ENCODE measurements at places on chromosomes 4 and X.
A peak's percentile ranks its signal among the peaks of the same experiment; 100 is the strongest.

GRCh38 chrX:150410513-150410912, 47.4 kb downstream of the MAMLD1 start:
- DNase-seq: no peak

DNA sequence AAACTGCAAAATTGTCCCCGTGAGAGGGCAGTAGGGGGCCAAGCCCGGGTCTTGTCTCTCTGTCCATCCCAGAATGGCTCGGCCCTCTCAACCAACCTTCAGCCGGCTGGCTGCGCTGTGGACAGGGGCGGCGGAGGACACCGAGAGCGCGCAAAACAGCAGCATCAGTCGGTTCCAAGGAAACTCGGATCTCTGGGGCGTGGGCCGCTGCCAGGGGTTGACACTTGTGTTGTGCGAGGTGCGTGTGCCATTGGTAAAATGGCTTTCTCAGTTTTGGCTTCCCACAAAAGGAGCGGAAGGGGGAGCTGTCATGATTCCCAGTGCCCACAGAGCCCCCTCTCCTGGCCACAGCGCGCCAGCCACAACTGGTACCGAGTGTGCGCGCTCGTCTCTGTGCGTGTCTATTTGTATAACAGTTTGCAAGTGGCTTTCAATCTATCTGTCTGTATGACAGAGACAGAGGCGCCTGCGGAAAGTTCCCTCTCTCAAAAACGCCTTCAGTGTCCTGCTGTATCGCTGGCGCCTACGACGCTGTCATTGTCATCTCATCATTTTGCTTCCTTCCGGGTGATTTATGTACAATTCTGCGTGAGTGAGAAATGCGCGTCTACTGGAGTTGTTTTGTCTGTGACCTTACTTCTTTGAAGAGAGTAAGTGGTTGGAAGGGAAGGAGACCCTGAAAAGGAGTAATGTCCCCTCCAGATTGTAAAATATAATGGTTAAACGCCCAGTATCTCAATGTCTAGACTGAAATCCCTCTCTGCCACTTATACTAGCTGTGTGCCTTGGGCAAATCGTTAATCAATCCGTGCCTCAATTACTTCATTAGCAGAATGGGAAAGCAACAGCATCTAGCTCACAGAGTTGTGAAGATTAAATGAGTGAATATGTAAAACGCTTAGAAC, 1.8 kb downstream of the DKK2 start:
- no peak for DNase-seq

DNA sequence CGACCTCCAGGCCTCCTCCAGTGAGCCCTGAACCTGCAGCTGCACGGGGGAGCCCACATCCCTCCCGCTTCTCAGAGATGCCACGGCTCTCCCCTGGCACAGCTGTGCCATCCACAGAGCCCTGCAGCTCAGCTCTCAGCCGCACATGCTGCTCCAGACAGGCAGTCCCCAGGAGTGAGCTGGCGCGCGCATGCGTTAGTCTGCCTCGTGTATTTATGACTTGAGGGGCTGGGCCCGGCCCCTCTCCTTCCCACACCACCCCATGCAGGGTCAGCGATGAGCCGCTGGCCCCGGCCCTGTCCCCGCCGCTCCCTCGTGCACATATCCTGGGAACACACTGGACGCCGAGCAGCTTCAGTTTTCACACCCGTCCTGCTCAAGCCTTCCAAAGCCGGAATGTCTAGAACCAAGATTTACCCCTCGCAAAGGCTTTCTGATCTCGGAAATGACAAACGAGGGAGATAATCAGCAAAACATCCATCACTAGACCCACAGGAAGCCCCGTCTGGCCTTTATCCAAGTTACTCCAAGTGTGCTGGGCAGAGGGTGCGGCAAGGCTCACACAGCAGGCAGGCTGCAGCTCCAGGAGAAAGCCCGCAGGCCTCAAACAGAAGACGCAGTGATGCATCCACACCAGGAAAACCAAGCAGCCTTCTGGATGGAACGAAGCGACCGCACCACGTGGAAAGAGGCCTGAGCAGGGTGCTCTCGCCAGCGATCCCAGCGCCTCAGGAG, 24.3 kb downstream of the GAK start:
- DNase-seq: peak; percentile 36

DNA sequence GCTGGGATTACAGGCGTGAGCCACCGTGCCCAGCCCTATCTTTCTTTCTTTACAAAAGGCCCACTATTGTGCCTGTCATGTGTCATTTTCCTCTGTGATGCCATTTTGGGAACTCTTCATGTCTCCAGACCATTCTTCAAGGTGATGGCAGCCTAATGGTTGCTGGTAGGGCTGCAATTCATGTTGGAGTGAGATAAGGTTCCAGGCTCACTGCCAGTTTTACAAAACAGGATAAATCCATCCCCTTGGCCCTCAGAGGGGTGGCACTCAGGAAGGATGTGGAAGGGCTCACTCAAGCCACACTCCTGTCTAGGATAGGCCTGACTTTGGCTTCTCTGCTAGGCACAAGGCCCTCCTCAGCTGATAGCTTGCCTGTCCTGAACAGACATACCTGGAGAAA, 3.8 kb downstream of the TCEAL9 start:
- DNase-seq: no peak

GRCh38 chrX:113124693-113125092, 284.1 kb upstream of the AMOT start:
- no peak for DNase-seq

DNA sequence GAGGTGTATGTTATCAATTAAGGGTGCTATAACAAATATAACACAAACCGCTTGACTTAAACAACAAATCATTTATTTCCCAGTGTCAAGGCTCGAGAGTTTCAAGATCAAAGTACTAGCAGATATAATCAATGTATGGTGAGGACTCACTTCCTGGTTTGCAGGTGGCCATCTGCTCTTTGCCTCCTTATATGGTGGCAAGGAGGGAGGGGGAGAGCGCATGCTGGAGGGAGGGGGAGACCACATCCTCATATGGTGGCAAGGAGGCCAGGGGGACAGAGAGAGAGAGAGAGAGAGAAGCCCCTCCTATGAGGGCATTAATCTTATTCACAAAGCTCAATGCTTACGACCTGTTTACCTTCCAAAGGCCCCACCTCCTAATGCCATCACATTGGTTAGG, 372.3 kb upstream of the SPOCK3 start:
- DNase-seq: no peak

GRCh38 chr4:47340914-47341313, 122.6 kb downstream of the COMMD8 start:
- DNase-seq: no peak

GRCh38 chrX:138704101-138704500, 7.4 kb downstream of the FGF13 start:
- no peak for DNase-seq

- DNase-seq: no peak
Observed at GRCh38 chr4:161428180-161428965, 735.4 kb downstream of the FSTL5 start.

DNA sequence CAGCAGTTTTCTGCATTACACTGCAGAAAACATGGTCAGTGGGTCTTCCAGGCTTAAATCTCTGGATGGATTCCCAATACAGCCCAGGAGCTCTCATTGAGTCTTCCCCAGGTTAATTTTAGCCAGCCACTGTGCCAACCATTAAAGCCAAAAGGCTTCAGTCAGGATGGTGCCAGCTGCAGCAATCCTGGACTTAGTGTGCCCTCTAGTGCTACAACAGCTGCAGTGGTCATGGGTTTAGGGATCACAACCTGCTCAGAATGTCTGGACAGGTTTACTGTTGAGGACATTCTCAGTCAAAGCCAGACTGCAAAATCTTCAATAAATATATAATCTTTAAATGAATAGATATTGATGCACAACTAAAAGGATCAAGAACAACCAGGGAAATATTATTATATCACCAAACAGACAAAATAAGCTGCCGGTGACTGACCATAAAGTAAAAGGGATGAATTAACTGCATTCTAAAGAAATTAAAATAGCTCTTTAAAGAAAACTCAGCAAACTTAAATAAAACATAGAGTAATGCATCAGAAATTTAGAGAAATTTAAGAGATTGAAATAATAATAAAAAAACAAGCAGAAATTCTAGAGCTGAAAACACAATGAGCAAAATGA, 639.9 kb downstream of the SPOCK3 start:
- DNase-seq: no peak

DNA sequence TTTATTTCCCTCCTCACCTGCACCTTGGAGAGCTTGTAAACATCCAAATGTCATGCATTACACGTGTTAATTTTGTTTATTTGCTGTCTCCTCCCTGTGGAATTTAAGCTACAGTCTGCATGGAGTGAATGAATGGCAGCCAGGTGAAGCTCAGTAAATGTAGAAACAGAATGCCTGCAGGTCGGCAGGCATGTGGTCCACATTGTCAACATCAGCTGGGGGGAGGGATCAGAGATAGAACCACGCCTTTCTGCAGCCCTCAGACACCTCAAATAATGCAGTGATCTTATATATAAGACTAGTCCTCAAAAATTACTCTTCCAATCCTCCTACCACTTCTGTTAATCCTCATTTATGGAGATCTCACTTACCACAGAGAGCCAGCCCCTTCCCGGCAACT, 131.2 kb upstream of the KIT start:
- no peak for DNase-seq

DNA sequence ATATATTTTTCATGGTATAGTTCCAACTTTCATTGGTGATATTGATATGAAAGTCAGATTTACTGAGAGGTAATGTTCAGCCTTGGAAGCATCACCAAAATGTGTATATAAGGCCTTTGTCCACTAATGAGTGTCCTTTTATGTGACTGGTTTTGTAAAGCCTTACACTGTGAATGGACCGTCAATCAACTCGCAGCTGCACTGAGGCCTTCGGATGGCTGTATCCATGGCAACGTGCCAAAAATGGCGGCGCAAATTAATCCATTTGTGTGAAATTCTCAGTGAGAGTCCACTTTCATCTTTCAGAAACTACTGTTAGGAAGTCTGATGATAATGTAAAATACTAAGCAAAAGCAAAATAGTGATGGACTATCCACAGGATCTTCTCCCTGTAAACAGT, 131.7 kb downstream of the SPCS3 start:
- DNase-seq: no peak

DNA sequence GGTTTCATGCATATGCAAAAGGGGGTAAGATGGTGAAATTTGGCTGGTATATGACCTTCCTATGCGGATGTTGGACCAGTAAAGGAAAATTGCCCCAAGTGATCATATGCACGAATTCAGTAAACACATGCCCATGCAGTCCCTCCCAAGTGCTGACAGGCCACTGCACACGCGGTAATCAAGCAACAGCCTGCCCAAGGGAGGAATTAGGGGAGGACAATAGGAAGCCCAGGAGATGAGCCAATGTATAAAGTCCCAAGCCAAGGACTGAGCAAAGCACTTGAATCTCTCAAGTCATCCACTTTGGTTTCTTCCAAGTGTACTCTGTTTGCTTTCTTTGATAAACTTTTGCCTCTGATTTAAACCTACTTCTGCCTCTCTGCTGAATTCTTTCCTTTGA, 21.1 kb downstream of the MAGEB16 start:
- DNase-seq: no peak

- no peak for DNase-seq
Observed at GRCh38 chr4:2799971-2800690, 7.2 kb downstream of the SH3BP2 start.

DNA sequence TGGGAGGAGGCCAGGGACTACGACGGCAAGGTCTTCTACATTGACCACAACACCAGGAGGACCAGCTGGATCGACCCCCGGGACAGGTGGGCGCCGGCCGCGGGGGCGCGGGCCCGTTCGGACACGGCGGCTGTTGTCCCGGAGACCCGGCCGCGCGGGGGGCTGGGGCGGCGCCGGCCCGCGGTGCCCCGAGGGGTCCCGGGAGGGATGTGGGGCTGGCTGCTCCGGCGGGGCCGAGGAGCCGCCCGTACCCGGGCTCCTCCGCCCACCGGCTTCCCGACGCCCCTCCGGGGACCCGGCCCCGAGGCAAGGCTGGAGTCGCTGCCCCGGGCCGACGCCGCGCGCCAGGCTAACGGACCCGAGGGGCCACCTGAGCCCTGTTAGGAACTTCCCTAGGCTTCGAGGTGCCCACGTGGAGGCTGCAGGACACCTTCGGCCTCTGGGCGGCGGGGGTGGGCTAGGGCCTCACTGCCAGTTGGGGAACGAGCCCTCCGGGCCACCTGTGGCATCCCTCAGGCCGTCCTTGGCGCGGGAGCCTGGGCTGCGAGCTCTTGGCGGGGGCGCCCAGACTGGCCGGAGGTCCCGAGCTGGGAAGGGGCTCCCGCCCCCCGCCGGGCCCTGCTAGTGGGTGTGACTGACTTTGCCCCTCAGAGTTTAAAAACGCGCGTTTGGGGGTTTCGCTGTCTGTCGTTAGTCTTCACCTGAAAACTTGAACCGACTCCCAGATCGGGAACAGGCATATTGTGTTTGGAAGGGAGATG, 660 bp downstream of the WWC2 start:
- no peak for DNase-seq

DNA sequence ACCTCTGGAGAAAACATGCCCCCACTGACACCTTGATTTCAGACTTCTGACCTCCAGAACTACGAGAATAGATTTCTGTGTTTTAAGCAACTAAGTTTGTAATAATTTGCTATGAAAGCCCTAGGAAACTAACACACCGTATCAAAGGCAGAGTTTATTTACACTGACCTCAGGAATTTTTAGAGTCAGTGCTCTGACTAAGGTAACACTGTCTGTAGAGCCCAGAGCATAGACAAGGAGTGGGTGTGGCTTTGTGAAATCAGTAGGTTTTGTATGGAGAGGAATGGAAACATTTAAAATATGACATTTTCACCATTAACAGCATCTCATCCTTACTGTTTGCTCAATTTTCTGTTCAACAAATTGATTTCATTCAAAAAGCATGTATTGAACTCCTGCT, 764.4 kb upstream of the PCDH10 start:
- no peak for DNase-seq

GRCh38 chr4:175946472-175947116, 119.0 kb upstream of the WDR17 start:
- no peak for DNase-seq

GRCh38 chr4:102008711-102009110, 218.2 kb downstream of the BANK1 start:
- no peak for DNase-seq

DNA sequence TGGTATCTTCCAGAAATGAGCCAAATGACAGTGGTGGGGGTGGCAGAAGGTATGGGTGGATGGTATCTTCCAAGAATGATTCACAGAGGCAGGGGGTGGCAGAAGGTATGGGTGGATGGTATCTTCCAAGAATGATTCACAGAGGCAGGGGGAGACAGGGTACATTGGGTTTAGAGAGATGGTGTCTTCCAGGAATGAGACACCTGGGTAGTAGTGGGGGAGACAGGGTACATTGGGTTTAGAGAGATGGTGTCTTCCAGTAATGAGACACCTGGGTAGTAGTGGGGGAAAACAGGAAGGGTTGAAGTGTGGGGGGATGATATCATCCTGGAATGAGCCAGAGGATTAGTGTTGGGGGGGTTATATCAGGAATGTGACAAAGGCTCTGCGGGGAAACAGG, 62.0 kb downstream of the MAOA start:
- no peak for DNase-seq

DNA sequence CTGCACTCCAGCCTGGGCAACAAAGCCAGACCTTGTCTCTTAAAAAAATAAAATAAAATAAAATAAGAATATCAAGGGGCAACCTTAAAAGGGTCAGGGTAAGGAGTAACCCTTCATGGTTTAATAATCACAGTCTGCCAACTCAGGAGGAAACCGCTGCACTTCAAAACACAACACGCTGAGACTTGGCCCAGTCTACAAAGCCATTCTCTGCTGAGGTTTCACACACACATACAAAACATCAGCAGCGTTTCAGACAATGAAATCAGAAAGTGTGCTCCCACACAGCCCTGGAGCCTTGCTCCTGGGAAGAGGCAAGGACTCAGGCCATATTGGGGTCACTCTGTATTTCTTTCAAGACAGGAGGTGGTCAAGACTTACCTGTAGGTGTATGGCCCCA, 18.3 kb downstream of the SCARB2 start:
- DNase-seq: no peak
